ENCODE measurements at places on chromosomes 6 and 20. TPM values are rescaled to one million over a fixed set of nuclear protein-coding genes. Genes with fewer than 3 reads are reported as not detected.

TNXB gene
- 14.6 TPM for total RNA-seq

POU5F1 gene
- total RNA-seq = 0.49 TPM

TP53TG5 gene
- total RNA-seq = not detected

SEC23B gene
- 58.4 TPM for total RNA-seq

SLC17A1 gene
- total RNA-seq = 0.49 TPM

SSTR4 gene
- total RNA-seq = not detected

BMP6 gene
- total RNA-seq = 3.4 TPM

IPCEF1 gene
- 0.77 TPM for total RNA-seq

CRISP3 gene
- not detected for total RNA-seq

SAMD3 gene
- 0.69 TPM for total RNA-seq

PRR18 gene
- total RNA-seq = 0.93 TPM

TBX18 gene
- 1.3 TPM for total RNA-seq

CTSZ gene
- total RNA-seq = 61.4 TPM

CAP2 gene
- total RNA-seq = 15.5 TPM

C4B gene
- total RNA-seq = 6.6 TPM

FKBP1C gene
- 0.89 TPM for total RNA-seq

EGFL8 gene
- 83.1 TPM for total RNA-seq

TRIM15 gene
- total RNA-seq = not detected

HBS1L gene
- 77.2 TPM for total RNA-seq

TRERF1 gene
- 7.9 TPM for total RNA-seq

LAMA4 gene
- 2.1 TPM for total RNA-seq

MTFR2 gene
- total RNA-seq = 3.8 TPM

SCRT2 gene
- not detected for total RNA-seq

TRIM40 gene
- not detected for total RNA-seq

HCK gene
- not detected for total RNA-seq

MATN4 gene
- total RNA-seq = not detected

COL9A1 gene
- total RNA-seq = 5.5 TPM

TSPO2 gene
- not detected for total RNA-seq

CALHM4 gene
- not detected for total RNA-seq

ASIP gene
- not detected for total RNA-seq

GLP1R gene
- total RNA-seq = 4.0 TPM

PCIF1 gene
- total RNA-seq = 37.8 TPM

C6orf163 gene
- total RNA-seq = 5.7 TPM

MOXD1 gene
- total RNA-seq = 8.9 TPM

HS3ST5 gene
- total RNA-seq = 0.95 TPM

ARFGEF3 gene
- 28.3 TPM for total RNA-seq

SIRPD gene
- total RNA-seq = not detected

GUCA1A gene
- total RNA-seq = 1.2 TPM

HMGN4 gene
- total RNA-seq = 39.7 TPM

Data from progenitor cell of endocrine pancreas (in vitro differentiated cells).